ENCODE measurements at places on chromosomes 16 and 17.

DNA sequence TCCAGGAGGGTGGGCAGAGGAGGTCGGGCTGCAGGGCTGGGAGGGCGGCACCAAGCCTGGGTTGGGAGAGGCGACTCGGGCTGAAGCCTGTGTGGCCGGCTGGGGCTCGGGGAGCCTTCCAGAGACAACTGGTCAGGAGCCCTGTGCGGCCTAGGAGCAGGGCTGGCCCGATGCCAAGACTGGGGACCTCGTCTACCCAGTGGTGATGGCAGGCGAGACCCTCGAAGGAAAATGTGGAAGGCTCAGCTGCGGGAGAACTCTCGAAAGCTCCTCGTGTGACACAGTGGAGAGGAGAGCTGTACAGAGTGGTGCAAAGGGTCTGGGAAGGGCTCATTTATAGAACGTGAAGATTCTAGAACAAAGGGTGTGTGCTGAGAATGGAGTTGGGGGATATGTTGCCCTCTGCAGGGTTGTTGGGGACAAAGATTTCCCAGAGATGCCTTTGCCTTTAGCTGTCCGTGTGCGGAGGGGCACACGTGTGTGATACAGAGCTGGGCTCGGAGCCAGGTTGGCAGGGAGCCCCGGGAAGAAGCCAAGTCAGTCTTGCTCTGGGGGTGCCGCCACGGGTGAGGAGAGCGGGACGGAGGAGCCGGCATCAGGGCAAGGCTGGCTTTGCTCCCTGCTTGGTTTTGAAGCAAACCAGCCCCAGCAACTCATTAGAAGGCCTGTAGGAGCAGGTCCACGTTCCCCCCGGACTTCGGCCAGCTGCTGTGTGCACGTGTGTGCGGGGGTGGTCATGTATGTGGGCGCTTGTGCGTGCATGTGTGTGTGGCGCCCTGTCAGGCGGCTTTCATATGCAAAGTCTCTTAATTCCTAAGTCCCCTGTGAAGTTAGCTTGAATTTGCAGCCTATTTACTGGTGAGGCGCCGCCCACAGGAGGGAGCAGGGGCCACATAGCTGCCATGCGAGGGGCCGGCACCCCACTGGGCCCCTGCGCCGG, 132.4 kb upstream of the CHMP6 start:
- DNase-seq, result no peak

DNA sequence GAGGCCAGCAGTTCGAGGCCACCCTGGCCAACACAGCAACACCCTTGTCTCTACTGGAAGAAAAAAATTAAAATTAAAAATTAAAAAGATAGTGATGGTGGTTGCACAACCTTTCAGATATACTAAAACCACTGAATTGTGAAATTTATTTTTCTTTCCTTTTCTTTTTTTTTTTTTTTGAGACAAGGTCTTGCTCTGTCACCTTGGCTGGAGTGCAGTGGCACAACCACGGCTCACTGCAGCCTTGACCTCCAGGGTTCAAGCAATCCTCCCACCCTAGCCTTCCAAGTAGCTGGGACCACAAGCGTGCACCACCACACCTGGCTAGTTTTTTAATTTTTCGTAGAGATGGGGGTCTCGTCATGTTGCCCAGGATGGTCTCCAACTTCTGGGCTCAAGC, 254.4 kb downstream of the SLC39A11 start:
- DNase-seq, result no peak

GRCh38 chr16:86086471-86086870, 187.5 kb downstream of the IRF8 start:
- no peak for DNase-seq

DNA sequence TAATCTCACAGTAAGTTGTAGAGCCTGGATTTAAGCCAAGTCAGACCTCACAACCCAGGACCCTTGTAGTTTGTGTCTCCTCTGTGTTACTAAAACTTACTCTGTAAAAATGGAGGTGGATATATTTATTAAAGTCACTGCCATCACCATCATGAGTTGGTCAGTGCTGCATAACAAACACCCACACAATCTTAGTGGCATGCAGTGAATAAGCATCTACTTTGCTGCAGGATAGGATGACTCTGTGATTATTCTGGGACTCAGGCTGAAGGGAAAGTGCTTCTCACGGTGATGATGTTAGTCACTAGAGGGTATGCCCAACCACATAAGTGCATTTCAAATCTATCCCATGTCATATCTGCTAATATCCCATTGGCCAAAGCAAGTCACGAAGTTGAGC, 398.7 kb downstream of the XYLT1 start:
- no peak for DNase-seq

GRCh38 chr16:58198803-58199411, 1.0 kb upstream of the CSNK2A2 start:
- DNase-seq, result no peak

DNA sequence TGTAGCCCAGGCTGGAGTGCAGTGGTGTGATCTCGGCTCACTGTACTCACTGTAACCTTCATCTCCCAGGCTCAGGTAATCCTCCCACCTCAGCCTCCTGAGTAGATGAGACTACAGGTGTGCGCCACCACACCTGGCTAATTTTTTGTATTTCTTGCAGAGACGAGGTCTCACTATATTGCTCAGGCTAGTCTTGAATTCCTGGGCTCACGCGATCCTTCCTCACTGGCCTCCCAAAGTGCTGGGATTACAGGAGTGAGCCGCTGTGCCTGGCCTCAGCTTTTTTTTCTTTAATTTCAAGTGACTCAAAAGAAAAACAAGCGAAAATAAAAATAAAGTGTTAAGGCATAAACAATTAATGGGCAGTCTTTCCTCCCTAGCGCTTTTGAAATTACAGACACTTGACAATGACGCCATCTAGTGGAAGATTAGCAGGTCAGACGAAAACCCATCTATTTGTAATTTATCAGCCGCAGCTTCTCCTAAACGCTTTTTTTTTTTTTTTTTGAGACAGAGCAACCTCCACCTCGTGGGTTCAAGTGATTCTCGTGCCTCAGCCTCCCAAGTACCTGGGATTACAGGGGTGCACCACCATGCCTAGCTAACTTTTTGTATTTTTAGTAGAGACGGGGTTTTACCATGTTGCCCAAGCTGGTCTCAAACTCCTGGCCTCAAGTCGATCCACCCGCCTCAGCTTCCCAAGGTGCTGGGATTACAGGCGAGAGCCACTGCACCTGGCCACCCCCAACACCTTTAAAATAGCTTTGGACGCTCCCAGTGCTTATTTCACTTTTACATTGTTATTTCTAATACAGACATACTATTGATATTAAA, 28.1 kb upstream of the PECAM1 start:
- no peak for DNase-seq

DNA sequence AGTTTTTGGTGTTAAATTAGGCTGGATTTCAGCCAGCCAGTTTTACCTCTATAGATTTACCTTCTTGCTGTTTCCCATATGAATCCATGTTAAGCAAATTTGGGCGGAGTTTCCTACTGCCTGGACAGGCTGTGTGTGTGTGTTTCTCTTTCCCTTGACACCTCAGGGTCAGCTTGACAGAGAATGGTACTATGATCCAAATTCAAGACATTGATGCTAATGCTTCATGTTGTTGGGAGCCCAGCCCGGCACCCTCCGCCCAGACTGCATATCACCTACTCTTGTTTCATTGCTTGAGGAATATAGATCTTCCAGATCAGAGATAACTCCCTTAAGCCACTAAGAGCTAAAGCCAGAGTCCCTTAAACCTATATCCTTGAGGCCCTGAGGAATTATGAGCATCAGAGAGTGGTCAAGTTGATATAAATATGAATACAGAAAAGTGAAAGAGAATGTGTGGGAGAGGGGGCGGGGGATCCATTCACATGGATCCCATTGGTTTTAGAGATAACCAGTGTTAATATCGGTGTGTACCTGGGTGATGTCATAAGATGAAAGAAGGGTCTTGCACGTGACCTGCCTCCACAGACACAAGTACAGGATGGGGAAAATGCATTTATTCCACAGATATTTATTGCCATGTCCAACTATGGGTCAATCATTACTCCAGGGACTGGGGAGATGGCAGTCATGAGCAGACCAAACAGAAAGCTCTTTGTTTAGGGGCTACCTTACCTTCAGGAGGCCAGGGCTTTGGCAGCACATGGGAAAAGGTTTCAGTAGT, 69.7 kb downstream of the WIPI1 start:
- DNase-seq, result no peak

GRCh38 chr16:54783226-54783625, 147.4 kb upstream of the IRX5 start:
- no peak for DNase-seq

GRCh38 chr17:50531428-50532025, 1.0 kb upstream of the EPN3 start:
- no peak for DNase-seq

- no peak for DNase-seq
These were observed 39.6 kb downstream of the MAP2K6 start for GRCh38 chr17:69454051-69454450.

DNA sequence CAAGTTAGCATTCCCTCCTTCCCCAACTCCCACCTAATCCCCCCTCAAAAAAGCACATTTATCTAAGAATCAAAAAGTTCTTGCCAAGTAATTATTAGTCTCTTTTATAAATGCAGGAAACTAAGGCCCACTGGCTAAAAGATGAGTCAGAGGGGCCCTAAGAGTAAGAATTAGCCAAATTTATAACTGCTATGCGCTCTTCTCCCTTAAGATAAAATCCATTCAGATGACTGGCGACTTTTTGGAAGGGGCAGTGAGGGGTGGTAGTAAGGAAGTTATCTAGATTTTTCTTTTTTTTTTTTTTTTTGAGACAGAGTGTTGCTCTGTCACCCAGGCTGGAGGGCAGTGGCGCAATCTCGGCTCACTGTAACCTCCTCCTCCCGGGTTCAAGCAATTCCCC, 17.1 kb downstream of the ZNF652 start:
- no peak for DNase-seq

- DNase-seq, result no peak
These were observed 298.3 kb upstream of the XYLT1 start for GRCh38 chr16:17769065-17769464.

GRCh38 chr16:69794486-69794885, 32.4 kb downstream of the WWP2 start:
- no peak for DNase-seq

- no peak for DNase-seq
These were observed 7.0 kb downstream of the PIGQ start for GRCh38 chr16:576823-577201.

- no peak for DNase-seq
These were observed 33.1 kb upstream of the PHB1 start for GRCh38 chr17:49447628-49448302.

DNA sequence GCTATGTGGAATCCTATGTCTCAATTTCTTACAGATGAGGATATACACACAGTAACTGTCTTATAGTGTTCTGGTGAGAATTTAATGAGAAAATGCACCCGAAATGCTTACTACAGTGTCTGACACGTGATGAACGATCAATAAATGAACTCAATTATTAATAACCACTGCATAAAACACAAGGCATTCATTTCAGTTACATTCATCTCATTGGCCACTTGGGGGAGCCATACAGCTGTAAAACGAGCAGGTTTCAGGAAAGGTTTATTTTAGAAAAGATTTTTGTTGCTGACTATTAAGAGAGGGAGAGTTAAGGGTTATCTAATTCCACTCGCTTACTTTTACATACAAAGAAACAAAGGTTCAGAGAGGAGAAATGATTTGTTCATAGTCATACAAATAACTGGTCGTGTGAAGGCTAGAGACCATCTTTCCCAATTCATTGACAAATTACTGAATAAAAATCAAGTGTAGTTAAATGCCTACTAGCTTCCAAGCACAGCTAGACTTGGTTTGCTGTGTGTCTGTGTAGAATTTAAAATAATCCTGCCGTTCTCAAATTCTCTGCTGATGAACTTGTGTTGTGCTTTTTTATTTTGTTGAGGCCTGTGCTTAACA, 160.1 kb downstream of the MAP2K4 start:
- no peak for DNase-seq

- DNase-seq, result no peak
These were observed 43.6 kb downstream of the TBC1D16 start for GRCh38 chr17:79991924-79992648.

GRCh38 chr17:65349916-65350315, 211.5 kb downstream of the AXIN2 start:
- DNase-seq, result no peak

- DNase-seq, result no peak
These were observed 5.2 kb downstream of the LITAFD start for GRCh38 chr16:8887431-8887765.

- DNase-seq, result peak; percentile 62
These were observed at the start of gene P2RX1 for GRCh38 chr17:3915995-3916696. P2RX1 (minus strand) TSS chr17:3916465; CDS start chr17:3916225, 240 bp downstream.

DNA sequence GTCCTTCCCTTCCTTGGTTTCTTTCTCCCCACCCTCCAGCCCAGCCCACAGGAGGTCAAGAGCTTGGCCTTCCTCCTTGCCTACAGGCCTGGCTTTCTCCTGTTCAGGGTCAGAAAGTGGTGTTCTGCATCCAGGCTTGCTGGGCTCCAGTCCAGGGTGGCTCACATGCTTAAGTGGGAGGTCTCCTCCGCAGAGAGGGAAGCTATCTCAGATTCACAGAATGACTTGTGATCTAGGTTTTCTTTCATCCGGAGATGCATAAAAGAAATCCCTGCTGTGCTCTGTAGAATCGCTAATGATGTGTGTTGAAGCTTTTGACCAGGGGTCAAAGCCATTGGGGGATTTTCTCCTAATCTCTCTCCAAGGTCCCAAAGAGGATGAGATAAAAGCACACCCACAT, 382.3 kb upstream of the EEF2KMT start:
- no peak for DNase-seq

DNA sequence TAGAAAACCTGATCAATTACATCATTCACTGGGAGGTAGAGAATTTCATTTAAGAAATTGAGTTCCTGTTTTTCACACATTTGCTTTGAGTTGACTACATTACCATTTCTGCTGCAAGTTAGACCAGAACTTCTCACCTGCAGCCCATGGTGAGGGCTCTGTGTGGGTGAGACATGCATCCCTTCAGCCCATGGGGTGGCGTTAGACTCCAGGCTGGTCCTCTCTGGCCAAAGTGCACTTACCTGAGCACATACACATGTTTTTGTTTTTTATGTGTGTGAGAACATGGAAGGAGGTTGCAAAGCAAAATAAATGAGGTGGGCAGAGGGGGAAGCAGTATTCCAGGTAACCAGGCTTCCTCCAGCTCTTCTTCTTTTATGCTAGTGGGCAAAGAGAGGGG, 470.2 kb downstream of the PMP22 start:
- no peak for DNase-seq

DNA sequence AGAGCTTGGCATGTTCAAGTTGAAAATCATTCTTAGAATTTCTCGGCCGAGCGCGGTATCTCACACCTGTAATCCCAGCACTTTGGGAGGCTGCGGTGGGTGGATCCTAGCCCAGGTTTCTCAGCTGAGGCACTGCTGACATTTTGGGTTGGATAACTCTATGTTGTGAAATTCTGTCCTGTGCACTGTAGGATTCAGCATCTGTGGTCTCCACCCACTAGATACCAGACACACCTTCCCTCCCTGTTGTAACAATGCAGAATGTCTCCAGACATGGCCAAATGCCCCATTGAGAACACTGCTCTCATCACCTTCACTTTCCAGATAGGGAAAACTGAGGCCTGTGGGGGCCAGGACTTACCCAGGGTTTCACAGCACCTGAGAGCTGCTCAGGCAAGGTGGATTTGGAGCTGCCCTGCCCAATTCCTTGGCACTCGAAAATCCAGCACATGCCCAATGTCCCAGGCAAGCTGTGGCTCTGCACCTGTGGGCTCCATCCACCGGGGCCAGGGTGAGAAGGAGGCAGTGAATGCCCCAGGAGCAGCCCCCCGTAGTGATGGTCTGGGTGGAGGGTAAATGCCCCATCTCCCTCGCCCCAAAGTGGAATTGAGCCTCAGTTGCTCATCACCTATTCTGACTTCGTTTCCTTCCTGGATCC, 20.2 kb upstream of the TVP23A start:
- DNase-seq, result peak; percentile 53

Measured in left forelimb (tissue), 1 donor.